ENCODE measurements at places on chromosomes 3 and 15.

GRCh38 chr3:152331998-152332397 lies 63.3 kb downstream of the MBNL1 start:
- no peak for DNase-seq

GRCh38 chr15:73244333-73244732 lies 124.4 kb downstream of the HCN4 start:
- no peak for DNase-seq

DNA sequence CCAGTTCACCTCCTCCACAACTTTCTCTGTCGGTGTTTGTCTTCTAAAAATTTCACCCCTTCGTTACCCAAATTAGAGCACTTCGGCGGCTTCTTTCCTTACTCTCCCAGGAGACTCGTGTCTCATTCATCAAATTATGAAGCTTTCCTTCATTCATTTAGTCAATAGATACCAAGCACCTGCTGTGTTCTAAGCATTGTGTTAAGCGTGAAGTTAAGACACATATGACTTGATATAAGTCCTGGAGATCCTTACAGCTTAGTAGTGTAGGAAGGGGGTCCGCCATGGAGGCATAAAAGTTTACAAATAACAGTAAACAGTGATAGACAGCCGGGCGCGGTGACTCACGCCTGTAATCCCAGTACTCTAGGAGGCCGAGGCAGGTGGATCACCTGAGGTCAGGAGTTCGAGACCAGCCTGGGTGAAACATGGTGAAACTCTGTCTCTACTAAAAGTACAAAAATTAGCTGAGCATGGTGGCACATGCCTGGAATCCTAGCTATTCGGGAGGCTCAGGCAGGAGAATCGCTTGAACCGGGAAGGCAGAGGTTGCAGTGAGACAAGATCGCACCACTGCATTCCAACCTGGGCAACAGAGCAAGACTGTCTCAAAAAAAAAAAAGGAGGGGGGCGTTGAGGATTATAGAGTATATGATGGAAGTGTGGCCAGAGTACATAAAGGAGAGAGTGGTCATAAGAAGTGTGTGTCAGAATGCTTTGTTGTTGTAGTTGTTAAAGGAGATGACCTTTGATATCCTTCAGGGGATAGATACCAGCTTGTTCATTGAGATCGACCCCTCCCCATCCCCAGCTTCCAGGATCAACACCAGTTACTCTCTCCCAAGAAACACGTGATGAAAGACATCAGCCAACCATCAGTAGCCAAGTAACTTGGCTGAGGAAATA lies 744 bp upstream of the CCDC32 start:
- no peak for DNase-seq

DNA sequence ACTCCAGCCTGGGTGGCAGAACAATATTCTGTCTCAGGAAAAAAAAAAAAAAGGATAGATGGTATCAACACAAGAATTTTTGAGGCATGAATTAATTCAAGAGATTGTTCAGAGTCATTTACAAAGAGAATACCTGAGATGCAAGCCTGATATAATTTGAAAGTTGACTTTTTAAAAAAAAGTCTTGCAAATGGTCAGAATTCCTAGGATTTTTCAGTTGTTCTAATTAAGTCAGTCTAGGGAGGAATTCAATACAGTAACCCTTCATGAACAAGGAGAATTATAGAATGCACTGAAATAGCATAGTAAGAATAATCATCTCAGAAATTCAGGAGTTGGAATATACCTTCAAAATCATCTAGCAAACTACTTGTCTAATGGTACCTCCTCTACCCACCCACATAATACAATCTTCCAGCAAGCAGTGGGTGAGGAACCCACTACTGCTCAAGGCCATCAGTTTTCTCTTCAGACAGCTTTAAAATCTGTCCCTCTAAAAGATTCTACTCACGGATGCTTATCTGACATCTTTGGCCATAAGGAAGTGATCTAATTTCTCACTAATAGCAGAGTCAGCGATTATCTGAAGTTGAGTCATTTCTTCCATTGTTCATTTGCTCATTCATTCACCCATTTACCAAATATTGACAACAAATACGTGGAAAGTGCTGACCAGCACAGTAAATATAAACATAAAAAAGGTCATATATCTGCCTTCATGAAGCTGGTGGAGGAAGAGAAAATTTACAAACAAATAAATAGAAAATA lies 159.6 kb downstream of the GREM1 start:
- no peak for DNase-seq

DNA sequence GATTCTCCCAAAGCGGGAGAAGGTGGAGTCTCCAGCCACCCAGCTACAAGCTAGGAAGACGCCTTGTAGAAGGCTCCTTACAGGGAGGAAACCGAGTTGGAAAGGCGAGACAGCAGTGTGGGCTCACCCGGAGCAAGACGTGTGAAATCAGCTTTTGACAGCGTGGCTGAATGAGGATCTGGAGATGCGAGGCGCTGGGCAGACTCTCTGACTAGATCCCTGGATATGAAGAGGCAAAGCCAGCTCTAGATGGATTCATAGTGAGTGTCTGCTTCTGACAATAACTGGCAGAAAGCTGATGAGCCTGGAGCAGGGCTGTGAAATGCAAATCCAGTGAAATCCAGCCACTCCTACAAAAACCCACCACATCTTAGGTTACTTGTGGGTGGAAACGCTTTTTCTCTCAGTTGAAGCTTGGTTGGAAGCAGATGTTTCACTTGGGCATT lies 41.0 kb downstream of the GOLGA6A start:
- DNase-seq: no peak

GRCh38 chr3:172749230-172749965 lies 1.1 kb upstream of the ECT2 start:
- DNase-seq: no peak

GRCh38 chr3:189947068-189947467 lies 173.6 kb downstream of the P3H2 start:
- no peak for DNase-seq

DNA sequence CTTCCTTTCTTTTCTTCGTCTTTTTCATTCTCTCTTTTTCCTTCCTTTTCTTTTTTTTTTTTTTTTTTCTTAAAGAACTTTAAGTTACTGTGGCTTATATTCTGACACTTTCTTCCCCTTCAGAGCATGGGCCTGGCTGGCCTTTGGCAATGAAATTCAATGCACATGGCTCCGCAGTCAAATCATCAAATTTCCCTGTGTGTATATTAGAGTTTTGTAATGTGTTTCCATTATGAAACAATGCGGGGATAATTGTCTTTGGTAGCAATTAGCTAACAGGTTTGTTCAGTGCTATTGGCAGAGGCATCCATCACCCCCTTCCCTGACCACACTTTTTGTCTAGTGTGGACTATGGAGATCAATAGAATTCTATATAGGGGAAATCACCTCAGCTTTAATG lies 80.5 kb downstream of the CDIN1 start:
- no peak for DNase-seq

GRCh38 chr3:56926243-56926946 lies 124.6 kb upstream of the ARHGEF3 start:
- no peak for DNase-seq

DNA sequence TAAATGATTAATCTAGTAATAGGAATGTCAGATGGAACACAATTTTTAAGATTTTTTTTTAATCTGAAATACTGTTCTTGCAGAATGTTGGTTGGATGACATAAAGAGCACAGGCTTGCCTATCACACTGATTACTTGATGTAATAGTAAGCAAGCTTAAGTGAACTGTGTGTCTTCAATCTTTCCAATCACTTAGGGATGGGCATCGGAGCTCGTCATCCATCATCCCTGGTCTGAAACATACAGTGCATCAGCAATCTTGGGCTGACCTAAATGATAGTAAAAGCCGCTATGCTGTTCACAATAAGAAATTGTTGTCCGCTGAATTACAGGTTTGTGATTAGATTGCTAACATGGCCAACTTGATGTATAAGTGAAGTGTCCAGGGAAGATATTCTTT lies 195.8 kb downstream of the WDR72 start:
- no peak for DNase-seq

GRCh38 chr3:38158472-38158871 lies 6.9 kb upstream of the OXSR1 start:
- no peak for DNase-seq

DNA sequence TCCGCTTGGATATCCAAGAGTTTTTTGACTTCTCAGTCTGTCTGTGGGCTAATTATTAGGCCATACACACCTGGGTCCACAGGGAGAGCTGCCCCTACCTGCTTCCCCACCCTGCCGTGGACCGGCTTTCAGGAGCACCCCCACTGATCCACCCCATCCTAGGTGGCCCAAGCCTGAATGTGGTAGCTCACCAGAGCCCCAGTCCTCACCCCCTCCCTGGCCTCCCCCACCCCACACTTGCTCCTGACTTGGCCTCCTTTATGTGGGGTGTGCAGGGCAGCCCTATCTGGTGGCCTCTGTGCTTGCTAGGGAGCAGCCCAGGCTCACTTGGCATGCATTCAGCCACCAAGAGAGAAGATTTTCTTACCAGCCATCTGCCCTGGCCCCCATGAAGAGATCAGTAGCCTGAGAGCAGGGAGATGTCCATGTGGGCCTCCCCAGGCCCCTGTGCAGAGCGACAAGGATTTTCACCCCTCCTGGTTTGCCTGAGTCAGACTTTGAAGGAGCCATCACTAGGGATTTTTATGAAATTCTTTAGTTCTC lies 11.2 kb downstream of the LRRK1 start:
- no peak for DNase-seq

DNA sequence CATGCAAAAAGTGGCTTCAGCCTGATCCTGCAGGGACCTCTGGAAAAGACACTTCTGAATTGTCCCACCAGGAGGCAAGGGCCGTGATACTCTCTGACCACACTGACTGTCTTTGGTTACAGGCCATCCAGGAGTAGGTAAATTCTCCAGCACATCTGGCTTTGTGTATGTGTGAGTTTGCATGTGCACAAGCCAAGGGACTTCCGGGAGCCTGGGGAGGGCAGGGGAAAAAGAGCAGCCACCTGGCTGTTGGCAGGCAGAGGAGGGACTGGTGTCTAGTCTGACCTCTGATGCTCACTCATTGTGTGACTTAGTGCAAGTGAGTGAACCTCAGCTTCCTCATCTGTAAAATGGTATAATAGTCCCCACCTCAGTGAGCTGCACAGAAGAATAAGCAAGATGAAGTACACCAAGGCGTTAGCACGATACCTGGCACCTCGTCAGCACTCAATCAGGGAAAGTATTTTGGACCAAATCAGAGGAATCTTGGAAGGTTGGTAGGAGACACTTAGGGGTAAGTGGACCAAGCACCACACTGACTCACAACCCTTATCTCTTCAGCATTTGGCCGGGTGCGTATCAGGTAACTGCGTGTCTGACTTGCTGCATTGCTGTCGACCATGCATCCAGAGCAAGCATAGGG lies 19.1 kb downstream of the KLHL6 start:
- DNase-seq: no peak

GRCh38 chr3:184665101-184665500 lies 46.8 kb downstream of the MAGEF1 start:
- DNase-seq: no peak
